Hypothalamus (tissue), 51 donors: ENCODE measurements at places on chromosomes 3 and 15.

DNA sequence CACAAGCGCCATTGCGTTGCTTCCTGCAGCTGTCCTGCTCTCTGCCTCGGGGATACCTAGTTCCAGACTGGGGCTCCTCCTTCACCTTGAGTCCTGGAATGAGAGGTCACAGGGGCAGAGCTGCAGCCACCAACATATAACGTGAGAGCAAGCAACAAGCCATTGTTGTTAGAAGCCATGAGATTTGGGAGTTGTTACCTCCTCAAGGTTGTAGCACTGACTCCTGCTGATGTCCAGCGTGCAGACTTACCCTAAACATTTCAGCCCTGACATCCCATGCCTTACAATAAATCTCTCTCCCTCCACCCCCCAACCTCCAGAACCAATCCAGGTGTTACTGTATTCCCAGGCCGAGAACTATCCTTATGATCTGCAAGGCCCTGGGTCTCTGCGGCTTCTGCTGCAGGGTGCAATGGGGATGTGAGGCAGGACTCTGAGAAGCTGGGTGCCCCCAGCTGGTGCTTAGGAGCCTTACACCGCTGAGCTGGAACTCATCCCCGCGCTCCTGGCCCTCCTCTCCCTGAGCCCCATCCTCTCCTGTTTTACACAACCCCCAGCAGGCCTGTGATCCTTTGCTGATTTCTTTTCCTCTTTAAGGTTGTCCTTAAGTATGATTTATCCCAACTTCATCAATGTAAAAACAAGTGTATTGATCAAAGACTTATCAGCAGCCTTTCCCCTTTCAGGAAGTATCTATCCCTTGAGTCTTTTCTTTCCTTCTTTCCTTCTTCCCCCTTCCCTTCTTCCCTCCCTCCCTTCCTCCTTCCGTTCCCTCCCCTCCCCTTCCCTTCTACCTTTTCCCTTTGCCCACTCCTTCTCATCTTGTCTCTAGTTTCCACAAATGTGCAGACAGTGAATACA is 84.2 kb upstream of the ABHD2 start:
- no peak for DNase-seq

DNA sequence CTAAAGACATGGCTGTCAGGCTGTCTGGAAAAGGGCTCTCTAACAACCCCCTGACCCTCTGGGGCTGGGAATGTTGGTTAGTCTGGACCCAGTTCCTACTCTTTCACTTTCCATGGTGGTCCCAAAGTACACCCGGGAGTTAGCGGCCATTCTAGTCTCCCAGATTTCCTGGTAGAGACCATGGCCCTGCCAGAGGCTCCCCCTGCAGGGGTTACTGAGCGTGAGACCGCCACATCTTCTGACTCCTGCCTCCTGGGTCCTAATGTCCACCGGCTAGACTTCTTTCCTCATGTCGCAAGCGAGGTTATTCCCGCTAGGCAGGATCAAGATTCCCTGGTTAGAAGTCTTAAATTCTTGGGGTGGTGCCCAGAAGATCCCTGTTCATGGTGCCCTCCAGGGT is 540.0 kb upstream of the ROBO1 start:
- DNase-seq: no peak

DNA sequence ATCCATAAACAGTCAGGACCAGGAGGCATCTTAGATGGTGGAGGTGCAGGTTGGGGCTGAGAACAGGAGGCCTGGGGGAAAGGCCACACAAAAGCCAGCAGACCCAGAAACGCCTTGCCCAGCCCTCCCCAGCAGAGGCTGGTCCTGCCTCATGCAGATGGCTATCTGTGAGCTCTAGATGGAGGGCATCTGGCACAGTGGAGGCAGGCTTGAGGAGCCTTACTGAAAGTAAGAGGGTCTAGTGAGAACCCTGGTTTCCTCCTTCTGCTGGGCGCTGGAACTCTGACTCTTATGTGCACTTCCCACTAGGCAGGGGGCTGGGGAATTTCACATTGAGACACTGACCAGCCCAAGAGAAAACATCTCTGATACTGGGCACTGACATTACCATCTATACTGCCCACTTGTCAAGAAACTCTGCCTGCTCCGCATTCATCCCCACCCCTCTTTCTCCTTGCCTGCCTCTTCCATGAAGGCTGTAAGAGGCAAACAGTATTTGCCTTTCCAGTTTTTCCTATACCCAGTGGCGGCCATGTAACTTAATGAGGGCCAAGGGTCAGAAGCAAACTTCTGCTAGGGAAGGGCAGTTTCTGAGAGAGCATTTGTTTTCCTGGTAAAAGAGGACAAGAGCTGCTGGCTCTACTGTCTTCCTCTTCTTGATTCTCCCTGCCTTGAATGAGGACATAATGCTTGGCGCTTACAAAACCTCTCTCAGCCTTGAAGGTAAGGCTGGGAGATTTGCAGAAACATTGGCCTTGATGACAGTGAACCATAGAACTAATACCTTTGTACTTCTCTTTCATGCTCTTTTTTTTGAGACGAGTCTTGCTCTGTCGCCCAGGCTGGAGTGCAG is 4.4 kb upstream of the SCN5A start:
- DNase-seq: no peak

DNA sequence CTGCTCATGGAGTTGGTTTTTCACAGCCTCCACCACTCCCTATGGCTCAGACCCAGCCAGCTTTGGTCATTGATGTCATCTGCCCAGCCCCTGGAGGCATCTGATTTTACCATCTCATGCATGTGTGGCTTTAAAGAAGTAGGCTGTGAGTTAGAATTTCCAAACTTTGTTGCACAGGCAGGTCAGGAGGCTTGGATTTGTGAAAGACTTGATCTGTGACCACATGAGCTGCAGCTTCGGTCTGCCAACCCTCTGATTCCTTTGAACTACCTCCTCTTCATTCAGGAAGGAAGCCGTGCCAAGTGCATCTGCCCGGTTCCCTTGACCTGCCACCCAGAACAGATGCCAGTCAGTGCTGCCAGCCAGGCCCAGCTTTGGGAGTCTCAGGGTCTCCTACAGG is 9.2 kb downstream of the CTXND1 start:
- no peak for DNase-seq

DNA sequence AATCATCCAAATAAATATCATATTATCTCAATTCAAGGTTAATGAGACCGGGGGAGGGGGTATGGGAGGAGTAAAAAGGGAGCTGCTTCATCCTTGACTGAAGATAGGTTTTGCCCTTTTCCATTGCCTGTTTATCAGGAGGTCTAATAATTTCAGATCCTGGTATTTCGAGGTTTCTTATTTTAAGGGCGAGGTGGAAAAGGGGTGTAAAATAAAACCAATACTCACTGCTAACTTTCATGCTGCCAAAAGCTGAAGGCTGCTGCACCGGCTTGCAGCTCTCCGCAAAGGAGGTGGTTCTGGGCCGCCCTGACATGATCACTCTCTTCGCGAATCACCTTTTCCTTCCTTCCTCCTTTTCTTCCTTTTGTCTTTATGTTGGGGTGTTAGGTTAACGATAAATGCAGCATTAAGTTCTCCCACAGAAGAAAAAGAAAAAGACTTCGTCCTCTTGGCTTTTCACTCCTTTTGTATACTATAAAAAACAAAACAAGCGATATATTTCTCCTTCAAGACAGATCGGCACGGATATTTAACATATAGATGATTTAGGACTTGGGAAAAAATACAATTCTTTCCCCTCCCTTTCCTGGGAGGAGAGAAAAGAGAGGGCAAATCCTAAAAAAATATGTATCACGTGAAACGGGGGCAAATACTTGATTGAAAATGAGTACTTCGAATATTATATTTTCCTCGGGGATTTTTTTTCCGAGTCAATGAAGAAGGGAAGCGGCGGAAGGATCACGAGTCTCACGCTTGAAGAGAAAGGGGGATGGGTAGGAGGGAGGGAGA is 932 bp downstream of the GSK3B start:
- DNase-seq: no peak

- DNase-seq: no peak
Observed at GRCh38 chr3:13020159-13020750, 53.0 kb downstream of the IQSEC1 start.

DNA sequence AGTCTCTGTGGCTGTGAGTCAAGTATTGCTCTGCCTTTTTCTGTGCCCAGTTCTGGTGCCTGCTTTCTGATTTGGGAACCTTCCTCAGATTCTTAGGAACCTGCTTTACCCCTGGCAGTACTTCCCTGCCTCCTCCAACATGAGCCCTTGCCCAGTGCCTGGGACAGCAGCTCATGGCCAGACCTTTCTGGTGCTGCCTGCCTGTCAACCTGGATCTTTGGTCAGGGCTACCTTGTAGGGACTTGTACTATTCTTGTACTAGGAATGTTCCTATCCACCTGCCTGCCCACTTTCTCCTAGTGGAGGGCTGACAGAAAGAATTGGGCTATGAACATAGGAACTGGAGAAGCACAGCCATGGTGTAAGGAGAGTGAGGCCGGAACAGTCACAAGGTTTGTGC is 28.8 kb upstream of the EPHB1 start:
- DNase-seq: no peak

GRCh38 chr15:99565049-99565298 is 810 bp upstream of the MEF2A start:
- DNase-seq: no peak
